ENCODE measurements at places on chromosomes 5 and 9. TPM values are rescaled to one million over a fixed set of nuclear protein-coding genes. Genes with fewer than 3 reads are reported as not detected.

The TLE1 gene
- total RNA-seq = 30.2 TPM

The PDE8B gene
- total RNA-seq = not detected

The FGF1 gene
- total RNA-seq = 2.0 TPM

The HTR4 gene
- total RNA-seq = not detected

The PGM5 gene
- 0.05 TPM for total RNA-seq

The C9orf152 gene
- total RNA-seq = 0.07 TPM

The WDR31 gene
- 0.33 TPM for total RNA-seq
